NCI-H524 (cell line): ENCODE measurements at places on chromosomes 3 and 15.

- DNase-seq = no peak
Observed at GRCh38 chr3:58288011-58288728, 17.9 kb upstream of the RPP14 start.

GRCh38 chr3:113662824-113663223 is 33.6 kb downstream of the USF3 start:
- no peak for DNase-seq

DNA sequence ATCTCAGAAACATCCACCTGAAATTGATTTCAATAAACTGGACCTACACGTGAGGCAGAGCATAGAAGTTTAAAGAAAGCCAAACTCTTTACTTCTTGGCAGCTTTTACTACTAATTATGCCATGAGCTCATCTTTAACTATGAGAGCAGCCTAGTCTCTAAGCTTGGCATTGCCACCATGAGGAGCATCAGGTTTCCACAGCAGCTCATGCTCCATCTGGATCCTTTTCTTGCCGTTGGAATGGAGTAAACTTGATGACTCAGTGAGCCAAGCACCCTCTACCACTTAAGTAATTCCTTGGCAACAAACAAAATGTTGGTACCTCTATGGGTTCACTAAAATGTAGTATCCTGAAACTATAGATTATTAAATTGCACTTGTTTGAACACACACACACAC is 583.2 kb downstream of the EPHA3 start:
- DNase-seq = peak; percentile 68

DNA sequence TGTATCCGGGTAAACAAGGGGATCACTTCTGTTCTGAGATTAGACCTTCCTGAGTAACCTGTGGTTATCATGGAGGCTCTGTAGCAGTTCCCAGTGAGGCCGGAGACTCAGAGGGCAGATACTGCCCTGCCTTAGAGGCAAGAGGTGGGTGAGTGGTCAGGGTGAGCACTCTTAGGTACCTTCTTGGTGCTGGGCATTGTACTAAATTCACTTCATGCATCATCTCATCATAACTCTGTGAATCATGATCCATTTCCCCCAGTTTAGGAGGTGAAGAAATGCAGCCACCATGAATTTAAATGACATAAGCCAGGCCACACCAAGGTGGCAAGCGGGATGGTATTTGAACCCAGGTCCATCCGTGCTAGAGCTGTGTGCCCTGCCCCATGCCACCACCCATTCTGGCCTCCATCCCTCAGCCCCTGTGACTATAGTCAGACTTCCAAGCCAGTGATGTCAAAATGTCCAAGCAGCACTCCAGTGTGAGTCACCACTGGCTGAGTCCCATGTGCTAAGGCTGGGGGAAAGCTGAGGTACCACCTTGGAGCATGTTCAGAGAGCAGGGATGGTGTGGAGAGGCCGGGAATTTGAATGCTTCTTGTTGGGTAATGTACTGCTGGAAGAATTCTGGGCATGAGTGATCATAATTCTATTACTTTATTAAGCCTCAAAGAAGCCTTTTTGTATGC is 88.8 kb downstream of the EPHB1 start:
- no peak for DNase-seq

DNA sequence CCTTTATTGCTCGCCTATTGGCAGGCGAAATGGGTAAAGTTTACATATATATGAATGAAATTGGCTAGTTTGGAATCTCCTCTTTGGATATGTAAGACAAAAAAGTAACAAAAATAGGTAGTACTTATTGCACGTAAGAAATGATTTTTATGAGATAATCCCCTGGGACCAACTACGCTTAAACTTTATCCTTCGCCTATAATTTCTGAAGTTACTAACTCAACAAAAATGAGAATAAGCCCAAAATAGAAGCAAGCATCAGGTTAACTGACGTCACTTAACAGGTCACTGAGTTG is 438 bp upstream of the SLC49A4 start:
- DNase-seq = no peak

DNA sequence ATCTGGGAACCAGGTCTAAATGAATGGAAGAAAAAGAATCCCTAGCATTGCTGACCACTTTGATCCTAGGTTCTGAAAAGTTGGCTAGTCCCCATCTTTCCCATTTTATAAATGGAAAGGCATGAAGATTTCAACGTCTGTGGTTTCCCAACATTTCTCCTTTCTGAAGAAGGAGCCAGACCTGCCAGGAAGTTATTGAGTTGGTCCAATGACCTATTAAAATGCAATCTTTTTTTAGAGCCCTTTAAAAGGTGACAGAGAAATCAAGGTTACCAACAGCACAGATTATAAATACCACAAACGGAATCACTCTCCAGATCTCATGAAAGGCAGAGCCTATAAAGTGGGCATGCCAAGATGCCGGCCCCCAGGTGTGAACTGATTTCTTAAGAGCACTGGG is 505.6 kb upstream of the THBS1 start:
- DNase-seq = no peak

GRCh38 chr15:42156243-42156922 is at the start of gene PLA2G4F:
TSS of gene PLA2G4F (minus strand) at chr15:42156636. CDS start at chr15:42156549, 87 bp downstream.
- DNase-seq = peak; percentile 12

DNA sequence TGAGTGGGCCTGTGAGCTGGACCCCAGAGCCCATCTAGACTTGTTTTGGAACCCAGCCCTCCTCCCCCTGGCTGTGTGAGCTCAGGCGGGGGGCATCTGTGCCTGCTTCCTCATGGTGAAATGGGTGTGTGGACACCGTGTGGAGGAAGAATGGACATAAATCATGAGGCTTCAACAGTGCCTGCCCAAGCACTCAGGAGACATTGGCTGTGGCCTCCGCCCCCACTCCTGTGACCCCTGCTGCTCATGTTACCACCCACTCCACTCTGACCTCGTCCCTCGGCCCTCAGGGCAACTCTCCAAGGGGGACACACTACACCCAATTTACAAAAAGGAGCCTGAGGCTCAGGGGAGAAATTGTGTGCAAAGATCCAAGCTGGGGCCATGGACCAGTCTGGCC is 16.6 kb downstream of the TPRA1 start:
- DNase-seq = no peak

DNA sequence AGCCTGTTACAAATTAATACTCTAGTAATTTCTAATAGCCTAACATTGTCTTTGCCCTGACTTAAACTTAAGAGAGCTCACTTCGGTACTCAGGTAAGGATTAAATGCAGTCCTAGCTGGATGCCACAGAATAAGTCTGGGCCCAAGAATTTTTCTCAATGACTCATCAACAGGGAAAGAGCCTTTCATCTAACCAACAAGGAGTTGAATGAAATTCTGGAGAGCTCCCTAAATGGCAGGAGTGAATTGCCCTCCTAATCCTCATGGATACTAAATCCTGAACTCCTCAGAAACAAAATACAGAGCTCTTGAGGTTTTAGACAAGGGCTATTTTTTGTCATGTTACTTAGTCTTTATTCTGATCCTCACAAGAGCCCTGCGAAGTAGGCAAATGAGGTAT is 159.5 kb downstream of the PLCH1 start:
- no peak for DNase-seq

- DNase-seq = peak; percentile 66
Observed at GRCh38 chr3:156151824-156152428, 31.5 kb downstream of the KCNAB1 start.

DNA sequence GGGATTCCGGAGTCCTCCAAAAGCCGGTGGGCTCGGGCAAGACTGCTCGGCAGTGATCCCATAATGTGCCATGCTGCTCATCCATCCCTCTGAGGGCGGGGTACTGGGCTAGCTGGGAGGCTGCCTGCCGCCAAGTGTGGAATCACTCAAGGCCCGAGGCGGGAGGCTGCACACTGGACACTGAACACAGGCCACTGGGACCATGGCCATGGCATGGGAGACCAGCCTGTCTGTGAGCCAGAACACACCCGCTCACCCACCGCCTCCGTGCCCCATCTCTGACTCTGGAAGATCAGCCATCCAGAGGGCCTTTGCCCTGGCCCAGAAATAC is 1.4 kb downstream of the C3orf22 start:
- DNase-seq = no peak

- no peak for DNase-seq
Observed at GRCh38 chr3:17877299-17877698, 134.9 kb upstream of the TBC1D5 start.

GRCh38 chr3:123489400-123490004 is 40.6 kb upstream of the ADCY5 start:
- peak; percentile 72 for DNase-seq
